ENCODE measurements at places on chromosomes 5 and 9. TPM values are rescaled to one million over a fixed set of nuclear protein-coding genes. Genes with fewer than 3 reads are reported as not detected.

Gene HAND1
- not detected for total RNA-seq

Gene BTNL3
- not detected for total RNA-seq

Gene TMC1
- 0.27 TPM for total RNA-seq

Gene GM2A
- 36.0 TPM for total RNA-seq

Gene FCHSD1
- total RNA-seq = 59.0 TPM

Gene ZFP2
- total RNA-seq = 0.24 TPM
